ENCODE measurements at places on chromosomes 5 and 9.

DNA sequence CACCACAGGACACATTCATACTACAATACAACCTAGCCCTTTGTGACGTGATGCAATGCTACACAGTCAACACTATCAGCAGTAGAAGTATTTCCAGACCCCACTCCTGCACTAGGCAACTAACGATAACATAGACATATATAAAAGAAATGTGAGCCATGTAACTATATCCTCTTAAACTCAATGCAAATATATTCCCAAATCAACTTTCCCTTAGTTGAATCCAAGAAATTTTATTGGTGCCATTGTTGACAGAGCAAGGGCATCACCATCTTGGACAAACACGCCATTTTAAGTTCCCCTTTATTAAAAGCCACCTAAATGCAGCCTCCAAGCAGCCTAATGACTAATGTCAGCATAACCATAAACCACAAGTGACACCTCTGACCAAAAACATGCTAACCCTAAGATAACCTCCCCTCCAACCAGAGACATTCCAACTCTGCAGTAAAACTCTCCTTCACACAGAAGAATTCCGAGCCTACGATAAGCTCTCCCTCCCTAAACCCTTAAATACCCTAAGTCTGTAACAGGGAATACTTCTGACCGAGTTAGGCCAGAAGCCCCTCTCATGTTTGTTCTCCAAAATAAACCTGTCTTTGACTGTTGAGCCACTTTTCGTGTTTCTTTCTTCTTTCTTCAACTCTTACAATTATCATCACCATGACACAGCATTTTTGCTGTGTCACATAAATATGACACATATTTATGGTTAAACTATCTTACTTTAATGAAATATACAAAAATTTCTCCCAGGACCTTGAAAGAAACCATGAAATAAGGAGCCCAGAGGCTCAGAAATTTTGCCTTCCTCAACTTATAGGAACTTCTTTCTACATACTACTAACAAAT, 1497.8 kb downstream of the EFNA5 start:
- no peak for DNase-seq

DNA sequence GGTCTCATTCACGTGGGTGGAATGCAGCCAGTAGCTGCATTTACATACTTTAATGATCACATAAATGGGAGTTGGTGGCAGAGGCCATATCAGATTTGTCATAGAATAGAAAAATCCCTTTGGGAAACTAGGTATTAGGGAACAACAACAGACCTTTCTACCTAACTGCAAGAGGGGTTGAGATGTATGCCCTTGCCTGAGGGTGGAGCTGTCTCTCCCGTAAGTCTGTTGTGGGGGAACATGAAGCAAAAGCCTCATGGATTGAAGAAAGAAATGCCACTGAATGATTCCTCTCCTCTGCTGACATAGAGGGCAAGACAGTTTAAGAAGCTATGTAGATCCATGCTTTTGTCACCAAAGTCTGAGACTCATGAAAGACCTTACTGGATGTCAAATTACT, 461.3 kb downstream of the SPOCK1 start:
- no peak for DNase-seq

GRCh38 chr9:101197026-101197425, 168.5 kb downstream of the PLPPR1 start:
- no peak for DNase-seq

DNA sequence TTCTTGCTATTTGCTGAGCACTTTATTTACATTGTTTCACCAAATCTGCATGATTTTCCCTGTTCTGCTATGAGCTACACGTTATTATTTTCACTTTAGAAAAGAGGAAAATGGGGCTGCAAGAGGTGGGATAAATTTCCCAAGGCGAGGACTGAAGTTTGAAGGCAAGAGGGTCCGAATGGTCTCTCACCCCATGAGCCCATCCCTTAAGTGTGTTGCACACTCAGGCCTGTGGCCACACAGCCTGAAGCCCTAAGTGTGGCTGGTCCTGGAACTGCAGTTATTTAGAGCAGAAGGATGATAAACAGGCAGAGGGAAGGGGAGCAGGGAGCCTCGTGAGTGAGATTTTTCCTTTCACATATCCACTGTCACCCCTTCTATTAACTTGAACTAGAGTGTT, 7.8 kb downstream of the PDE8B start:
- no peak for DNase-seq

DNA sequence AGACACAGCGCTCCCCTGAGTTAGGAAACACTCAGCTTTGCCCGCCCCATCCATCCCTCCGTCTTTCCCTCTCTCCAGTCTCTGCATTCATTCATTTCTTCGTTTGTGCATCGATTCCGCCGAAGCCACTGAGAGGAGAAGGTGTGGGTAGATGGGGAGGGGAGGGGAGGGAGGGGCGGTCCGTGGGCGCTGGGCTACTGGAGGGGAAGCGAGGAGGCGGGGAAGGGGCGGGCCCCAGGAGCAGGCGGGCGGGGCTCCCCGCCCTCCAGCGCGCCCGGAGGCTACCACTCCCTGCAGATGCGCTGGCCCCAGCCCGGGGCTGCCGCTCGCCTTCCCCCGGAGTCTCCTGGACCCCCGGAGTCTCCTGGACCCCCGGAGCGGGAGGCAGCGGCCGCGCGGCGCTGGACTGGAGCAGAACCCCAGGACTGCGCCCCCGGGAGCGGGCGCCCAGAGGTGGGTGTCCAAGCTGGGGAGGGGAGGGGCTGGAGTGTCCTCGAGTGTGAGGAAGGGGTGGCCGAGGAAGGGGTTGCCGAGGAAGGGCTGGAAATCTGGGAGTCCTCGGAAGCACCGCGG, 159.5 kb downstream of the C9orf152 start:
- DNase-seq: no peak

GRCh38 chr9:18776836-18777820, 255.9 kb downstream of the SAXO1 start:
- DNase-seq: no peak

GRCh38 chr5:65825408-65826328, 100.7 kb upstream of the ERBIN start:
- DNase-seq: no peak

DNA sequence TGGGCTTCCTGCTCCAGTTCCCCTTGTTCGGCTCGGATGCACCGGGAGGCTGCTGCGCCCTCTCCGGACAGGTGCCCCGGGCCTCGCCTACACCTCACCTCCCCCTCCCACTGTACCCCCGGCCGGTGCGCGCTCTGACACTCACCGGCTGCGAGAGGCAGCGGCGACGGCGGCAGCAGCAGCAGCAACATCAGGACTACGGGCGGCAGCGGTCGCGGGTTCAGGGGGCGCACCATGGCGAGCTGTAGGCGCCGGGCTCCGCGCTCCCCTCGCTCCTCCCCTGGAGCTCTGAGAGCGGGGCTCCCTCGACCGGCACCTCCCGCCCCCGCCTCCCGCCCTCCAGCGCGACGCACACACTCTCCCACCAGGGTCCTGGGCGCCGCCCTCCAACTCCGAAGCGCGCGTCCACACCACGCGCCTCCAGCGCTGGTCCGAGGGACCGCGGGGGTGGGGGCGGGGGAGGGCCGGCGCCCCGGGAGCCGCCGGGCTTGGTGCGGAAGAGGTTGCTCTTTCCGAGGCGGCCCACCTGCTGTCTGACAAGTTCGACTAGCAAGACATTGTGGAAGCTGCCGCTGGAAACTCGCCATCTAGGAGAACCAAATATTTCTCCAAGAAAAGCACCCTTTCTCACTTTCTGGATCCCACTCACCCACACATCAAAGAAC, at the start of gene GFRA3:
Gene GFRA3, minus strand, starts transcription at position 433 of the 665 bp plus-strand sequence. Its CDS starts 197 bp downstream, at position 236.
- no peak for DNase-seq

DNA sequence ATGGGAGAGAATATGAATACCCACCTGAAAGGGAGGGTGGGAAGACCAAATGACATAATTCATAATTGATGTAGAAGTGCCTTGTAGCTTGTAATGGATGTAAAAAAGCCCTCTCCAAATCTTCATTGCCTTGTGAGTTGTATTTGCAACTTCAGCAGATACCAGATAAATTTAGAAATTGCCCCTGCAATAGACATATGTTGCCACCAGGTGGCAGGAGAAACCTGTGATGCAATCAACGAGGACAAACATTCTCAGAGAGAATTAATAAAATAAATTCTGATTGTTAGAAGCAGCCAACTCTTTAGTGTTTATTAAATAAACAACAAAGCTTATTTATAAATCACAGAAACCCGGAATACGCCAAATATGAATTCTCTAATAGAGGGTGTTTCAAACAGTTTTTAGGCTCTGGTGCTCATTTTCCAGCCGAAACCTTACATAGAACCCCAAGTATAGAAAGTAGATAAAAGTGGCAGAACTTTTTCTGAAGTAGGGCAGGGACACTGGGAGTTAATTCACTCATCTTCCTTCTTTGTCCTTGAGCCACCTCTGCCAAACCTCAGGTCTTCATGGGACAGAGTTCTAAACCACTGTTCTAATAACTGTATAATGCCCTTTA, 147.8 kb downstream of the TMEM38B start:
- DNase-seq: peak; percentile 3

DNA sequence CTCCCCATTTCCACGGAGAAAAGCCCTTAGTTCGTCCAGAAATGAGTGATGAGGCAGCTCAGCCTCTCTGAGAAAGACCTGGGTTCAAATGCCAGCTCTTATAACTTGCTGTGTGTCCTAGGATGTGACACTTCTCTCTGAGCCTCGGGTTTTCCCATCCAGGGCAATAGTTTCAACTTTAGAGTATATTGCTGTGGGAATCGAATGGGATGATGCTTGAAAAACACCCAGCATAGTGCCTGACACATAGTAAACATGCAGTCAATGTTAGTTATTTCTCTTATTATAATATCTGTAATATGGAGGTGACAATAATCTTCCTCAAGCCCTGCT, 430 bp upstream of the MAPKAP1 start:
- no peak for DNase-seq

DNA sequence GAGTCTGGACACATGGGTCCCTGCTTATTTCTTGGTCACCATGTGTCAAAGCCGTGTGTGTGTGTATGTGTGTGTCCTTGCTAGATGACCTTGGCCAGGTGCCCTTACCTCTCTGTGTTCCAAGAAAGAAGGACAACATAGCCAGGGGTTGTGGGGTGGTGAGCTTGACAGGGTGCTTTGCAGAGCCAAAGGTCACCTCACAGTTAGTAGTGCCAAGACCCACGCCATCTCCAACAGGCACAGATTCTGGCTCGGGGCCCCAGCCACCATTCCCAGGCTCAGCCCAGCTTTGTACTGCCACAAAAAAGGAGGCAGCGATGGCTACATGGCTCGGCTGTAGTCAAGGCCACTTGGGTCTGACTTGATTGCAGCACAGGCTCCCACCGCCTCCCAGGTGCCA, 39.5 kb downstream of the CXXC5 start:
- DNase-seq: no peak

- peak; percentile 19 for DNase-seq
Observed at GRCh38 chr9:21096172-21096900, 18.6 kb upstream of the IFNB1 start.

- DNase-seq: no peak
Observed at GRCh38 chr9:91884153-91884552, 65.9 kb downstream of the ROR2 start.
